ENCODE measurements at places on chromosomes 16 and 17. TPM values are rescaled to one million over a fixed set of nuclear protein-coding genes. Genes with fewer than 3 reads are reported as not detected.

- no peak for DNase-seq
These were observed 584 bp upstream of the TNRC6A start for GRCh38 chr16:24728891-24729242.

GRCh38 chr17:79089720-79090442 lies 15.3 kb downstream of the ENGASE start:
- DNase-seq, result peak; percentile 33

- peak; percentile 38 for DNase-seq
These were observed 3.7 kb upstream of the ZNF469 start for GRCh38 chr16:88378836-88379693.

- no peak for DNase-seq
These were observed 2.7 kb upstream of the LIMD2 start for GRCh38 chr17:63702721-63703015.

Gene KRTAP4-3
- not detected for polyA plus RNA-seq

DNA sequence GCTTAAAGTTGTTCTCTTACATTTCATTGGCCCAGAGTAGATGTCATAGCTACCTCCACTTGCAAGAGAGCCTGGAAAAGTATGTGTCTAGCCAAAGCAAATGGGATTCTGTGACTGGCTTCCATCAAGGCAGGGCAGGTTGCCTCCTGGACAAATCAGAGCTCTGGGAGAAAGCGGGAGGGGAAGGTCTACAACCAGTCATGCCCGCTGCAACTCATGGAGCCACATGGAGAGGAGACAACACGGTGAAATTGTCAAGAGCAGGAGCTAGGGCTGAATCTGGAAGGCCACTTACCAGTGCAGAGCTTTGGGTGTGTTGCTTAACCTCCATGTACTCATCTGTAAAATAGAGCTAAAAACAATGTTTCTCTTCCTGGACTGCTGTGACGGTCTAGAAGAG lies 83.8 kb downstream of the MARF1 start:
- no peak for DNase-seq

Gene TEX19
- polyA plus RNA-seq, result 0.13 TPM

DNA sequence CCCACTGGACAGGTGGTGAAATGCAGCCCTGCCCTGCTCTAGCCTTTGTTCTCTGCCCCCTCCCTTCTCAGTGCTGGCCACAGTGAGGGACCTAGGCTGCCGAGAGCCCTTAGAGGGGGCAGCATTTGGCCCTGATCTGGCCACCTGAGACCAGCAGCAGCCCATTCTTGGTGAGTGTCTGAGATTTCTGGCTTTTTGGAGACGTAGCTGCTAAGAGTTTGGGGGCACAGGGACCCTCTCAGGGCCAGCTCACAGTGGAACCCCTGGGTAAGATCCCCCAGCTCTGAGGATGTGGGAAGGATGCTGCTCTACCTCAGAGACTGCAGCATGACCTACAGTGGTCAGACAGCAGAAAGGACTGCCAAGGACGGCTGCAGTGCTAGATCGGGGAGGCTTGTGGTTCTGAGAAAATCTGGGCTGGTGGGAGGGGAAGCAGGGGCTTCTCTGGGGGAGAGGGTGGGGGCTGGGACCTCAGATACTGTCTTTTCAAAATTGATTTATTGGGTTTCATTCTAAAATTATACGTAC lies 13.3 kb downstream of the GRB7 start:
- DNase-seq, result no peak

Gene FAM171A2
- polyA plus RNA-seq, result 0.06 TPM

DNA sequence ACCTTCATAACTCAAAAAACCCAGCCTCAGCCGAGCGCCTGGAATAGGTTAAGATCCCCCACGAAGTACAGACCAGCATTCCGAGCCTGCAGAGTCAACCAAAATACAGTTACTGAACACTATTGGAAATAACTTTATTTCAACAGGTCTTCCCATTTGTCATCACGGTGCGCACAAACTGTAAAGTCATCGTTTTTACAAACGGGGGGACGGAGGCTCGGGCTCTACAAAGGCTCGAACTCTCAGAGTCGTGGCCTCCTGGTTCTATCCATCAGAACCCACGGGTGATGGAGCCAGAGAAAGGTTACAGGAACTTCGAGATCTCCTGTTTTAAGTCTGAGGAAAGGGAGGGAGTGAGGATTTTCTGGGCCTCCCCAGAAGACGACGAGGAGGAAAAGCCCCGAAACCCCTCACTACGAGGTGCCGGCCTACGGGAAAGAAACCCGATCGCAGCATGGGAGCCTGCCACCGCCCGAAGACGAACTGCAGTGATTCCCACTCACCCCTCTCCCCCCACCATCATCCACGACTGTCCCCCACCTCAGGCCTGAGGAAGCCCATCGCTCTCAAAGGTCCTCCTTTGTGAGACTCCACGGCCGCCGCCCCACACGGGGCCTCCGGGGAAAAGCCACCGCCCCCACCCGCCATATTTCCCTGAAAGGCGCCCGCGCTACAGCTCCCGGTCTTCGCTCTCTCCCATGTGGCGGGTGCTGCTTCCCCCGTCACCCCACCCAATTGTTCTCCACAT lies 917 bp downstream of the YWHAE start:
- no peak for DNase-seq

DNA sequence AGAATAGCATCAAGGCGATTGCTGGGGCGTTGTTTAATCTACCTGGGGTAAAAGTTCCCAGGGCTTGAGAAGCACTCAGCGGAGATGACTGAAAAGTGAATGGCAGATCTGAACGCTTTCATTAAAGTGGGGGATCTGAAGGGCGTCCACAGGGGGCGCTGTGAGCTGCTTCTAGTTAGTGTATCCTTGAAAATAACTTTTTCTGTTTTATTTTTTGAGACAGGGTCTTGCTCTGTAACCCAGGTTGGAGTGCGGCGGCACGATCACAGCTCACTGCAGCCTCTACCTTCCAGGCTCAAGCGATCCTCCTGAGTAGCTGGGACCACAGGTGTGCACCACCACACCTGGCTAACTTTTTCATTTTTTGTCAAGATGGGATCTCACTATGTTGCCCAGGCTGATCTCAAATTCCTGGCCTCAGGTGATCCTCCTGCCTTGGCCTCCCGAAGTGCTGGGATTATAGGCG lies 360.4 kb downstream of the SEC14L1 start:
- DNase-seq, result no peak
